NCI-H526 treated with DMSO at 0.1 percent for 48 hours (cell line): ENCODE measurements at places on chromosomes 6 and 20.

GRCh38 chr6:72559555-72559954 lies 62.3 kb upstream of the KCNQ5 start:
- DNase-seq = no peak

- DNase-seq = no peak
These were observed 523 bp upstream of the COX7A2 start for GRCh38 chr6:75244063-75244584.

GRCh38 chr20:57476084-57476526 lies 48.8 kb downstream of the CTCFL start:
- DNase-seq = no peak

DNA sequence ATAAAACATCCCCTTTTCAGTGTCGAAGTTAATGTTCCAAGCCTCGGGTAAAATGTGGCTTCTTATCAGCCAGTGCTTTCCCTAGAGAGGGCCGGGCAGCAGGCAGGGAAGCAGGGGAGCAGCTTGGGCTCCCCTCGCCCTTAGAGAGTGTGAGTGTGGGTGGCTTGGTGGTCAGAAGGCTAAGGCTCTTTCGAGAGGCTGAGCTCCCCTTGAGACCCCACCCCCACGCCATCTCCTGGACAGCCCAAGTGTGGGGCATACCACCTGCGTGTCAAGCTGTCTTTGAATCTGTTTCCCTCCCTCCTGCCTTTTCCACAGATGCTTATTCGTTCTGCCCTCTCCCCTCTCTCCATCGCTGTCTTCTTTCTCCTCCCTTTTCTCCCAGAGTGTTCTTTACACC lies 95.1 kb upstream of the FOXP4 start:
- DNase-seq = no peak

DNA sequence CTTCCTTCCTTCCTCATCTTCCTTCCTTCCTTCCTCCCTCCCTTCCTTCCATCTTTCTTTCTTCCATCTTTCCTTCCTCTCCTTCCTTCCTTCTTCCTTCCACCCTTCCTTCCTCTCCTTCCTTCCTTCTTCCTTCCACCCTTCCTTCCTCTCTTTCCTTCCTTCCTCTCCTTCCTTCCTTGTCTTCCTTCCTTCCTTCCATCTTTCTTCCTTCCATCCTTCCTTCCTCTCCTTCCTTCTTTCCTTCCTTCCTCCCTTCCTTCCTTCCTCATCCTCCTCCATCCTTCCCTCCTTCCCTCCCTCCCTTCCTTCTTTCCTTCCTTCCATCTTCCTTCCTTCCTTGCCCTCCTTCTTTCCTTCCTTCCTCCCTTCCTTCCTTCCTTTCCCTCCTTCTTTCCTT lies 361.4 kb upstream of the TSHZ2 start:
- DNase-seq = no peak

DNA sequence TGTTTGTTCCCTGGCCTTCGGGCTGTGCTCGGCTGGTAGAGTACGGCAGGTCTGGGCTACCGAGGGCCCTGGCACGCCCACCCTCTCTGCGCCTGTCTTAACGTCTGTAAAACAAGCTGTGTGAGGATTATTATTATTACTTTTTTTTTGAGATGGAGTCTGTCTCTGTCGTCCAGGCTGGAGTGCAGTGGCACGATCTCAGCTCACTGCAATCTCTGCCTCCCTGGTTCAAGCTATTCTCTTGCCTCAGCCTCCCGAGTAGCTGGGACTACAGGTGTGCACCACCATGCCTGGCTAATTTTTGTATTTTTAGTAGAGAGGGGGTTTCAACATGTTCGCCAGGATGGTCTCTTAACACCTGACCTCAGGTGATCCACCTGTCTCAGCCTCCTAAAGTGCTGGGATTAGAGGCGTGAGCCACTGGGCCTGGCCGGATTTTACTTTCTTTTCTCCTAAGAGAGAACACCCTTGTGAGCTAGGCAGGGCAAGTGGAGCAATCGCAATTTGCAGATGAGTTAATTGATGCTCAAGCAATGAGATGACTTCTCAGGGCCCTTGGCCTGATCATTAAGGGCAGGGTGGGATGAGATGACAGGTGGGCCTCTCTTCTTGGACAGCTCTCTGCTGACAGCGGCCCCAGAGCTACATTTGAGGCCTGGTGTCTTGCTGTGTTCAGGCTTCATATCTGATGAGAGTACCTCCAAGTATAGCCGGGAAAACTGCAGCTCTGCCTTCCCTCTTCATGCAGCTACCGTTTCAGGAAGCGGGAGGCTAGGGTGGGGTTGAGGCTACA lies 859 bp upstream of the SMIM29 start:
- no peak for DNase-seq

DNA sequence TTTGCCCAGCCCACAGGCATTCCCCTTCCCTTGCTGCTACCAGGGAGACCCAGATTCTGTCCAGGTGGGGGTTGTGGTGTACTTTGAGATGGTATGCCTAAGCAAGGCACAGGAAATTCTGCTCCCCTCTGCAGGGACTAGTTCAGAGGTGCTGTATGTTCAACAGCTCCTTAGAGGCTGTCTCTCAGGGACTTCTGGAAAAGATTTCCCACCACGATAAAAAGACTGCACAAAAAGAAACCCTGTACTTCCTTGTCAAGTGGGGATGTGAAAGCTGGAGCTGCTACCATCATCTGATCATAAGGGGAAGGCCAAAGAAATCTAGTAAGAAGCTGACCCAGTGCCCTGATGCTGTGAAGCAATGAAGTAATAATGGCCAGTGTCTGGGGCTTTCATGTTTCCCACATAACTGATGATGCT lies 51.5 kb upstream of the SMIM29 start:
- DNase-seq = no peak

- DNase-seq = no peak
These were observed 13.4 kb upstream of the THEMIS start for GRCh38 chr6:127914240-127914639.

DNA sequence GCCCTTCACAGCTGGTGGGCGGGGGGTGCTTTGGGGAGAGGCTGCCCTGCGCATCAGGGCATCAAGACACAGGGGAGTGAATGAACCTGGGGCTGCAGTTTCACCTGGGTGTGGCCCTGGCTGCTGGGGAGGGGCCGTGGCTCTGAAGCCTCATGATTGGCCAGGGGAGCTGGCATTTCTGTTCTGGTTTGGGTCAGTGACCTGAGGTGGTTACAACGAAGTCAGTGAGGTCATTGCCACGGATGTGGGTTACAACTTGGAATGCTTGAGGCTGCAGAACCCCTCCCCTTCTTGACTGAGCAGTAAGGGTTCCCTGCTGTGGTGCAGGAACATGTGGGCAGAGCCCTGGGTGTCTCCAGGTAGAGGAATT lies 3.0 kb downstream of the TCEA2 start:
- DNase-seq = no peak
